Activated CD8-positive, alpha-beta T cell treated with anti-CD3 and anti-CD28 coated beads, Interleukin-2, amount 10 ng/mL, durations not matched to agents 7 days and 5 days (primary cell): ENCODE measurements at places on chromosomes 1 and 21. TPM values are rescaled to one million over a fixed set of nuclear protein-coding genes. Genes with fewer than 3 reads are reported as not detected.

The OR2L3 gene
- total RNA-seq = not detected

GRCh38 chr1:192088496-192088895, 69.8 kb upstream of the RGS18 start:
- H3K36me3 ChIP-seq = no peaks in the 10 kb centered on the region
- no peak for DNase-seq
- H3K4me1 ChIP-seq = no peaks in the 10 kb centered on the region

- H3K4me1 ChIP-seq = no peaks in the 10 kb centered on the region
- no peaks in the 10 kb centered on the region for H3K36me3 ChIP-seq
- DNase-seq = no peak
- H3K27ac ChIP-seq = no peak overlapping the region
- no peaks in the 10 kb centered on the region for H3K27me3 ChIP-seq
Measured at GRCh38 chr1:185906186-185906585, 172.0 kb downstream of the HMCN1 start.

DNA sequence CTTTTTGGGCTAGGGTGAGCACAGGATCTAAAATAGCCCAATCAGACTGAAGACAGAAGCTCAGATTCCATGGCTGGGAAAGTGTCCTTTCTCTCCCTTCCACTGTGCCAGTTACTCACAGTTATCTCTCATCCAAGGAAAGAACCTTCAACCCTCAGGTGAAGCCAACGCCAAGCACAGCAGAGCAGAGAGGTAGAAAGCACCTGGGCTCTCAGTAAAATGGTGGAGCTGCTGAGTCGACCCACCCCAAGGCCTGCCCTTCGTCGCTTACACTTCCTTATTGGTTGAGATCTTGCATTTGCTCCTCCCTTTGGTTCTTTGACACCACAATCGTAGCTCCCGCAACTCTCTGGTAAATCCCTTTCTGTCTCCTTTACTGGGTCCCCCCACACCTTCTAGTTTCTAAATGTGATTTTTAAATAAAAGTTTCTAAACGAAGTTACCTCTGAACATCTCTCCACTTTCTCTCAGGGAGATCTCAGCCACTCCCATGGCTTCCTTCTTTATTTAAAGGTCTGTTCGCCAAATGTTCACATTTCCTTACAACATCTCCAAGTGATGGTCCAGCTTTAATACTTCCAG, 27.5 kb upstream of the SLC30A1 start:
- no peaks in the 10 kb centered on the region for H3K36me3 ChIP-seq
- H3K27ac ChIP-seq = peak overlapping the region; percentile 85
- peak overlapping the region; percentile 60 for H3K4me3 ChIP-seq

- H3K36me3 ChIP-seq = peaks cover 42% of the 10 kb centered on the region
- DNase-seq = no peak
- H3K4me3 ChIP-seq = peak overlapping the region; percentile 80
- H3K27ac ChIP-seq = peak overlapping the region; percentile 60
Measured at GRCh38 chr1:17437260-17437579, 2.3 kb downstream of the RCC2 start.

DNA sequence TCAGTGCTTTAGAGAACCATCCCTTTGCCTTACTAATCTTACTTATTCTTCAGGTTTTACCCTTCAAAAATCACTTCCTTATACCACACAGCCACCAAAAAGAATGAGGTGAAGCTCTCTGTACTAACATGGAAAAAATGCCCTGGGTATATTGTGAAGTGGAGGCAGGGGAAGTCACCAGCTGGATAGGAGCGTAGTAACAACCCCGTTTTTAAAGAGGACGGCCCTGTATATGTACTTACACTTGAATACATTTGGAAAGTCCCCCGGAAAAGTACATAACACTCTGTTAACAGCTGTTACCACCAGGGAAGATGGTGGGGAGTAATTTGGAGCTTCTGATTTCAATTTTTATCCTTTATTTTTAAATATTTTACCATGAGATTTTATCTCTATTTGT, 28.2 kb upstream of the KHDRBS1 start:
- peaks cover 7% of the 10 kb centered on the region for H3K36me3 ChIP-seq
- peaks cover 70% of the 10 kb centered on the region for H3K4me1 ChIP-seq
- H3K27ac ChIP-seq = peak overlapping the region; percentile 95
